Epithelial cell of proximal tubule (primary cell): ENCODE measurements at places on chromosomes 11 and 22. TPM values are rescaled to one million over a fixed set of nuclear protein-coding genes. Genes with fewer than 3 reads are reported as not detected.

The CDPF1 gene
- total RNA-seq: 7.0 and 10.3 TPM in 2 replicates

The MRTFA gene
- total RNA-seq: 32.7 and 52.1 TPM in 2 replicates

The RIMBP3C gene
- 0.12 TPM in 1 of 2 replicates, not detected in the other for total RNA-seq

The MMP27 gene
- total RNA-seq: not detected in 2 replicates

The OR6A2 gene
- 0.07 TPM in 1 of 2 replicates, not detected in the other for total RNA-seq

The OR52I1 gene
- not detected in 2 replicates for total RNA-seq

The OR2D2 gene
- 0.35 TPM in 1 of 2 replicates, not detected in the other for total RNA-seq

The MIOX gene
- not detected in 2 replicates for total RNA-seq

The ST14 gene
- 43.9 and 75.5 TPM in 2 replicates for total RNA-seq

The MPZL2 gene
- total RNA-seq: 19.9 and 29.7 TPM in 2 replicates

The ACR gene
- total RNA-seq: not detected in 2 replicates

The LARGE1 gene
- 8.9 and 18.3 TPM in 2 replicates for total RNA-seq

The BRSK2 gene
- 0.06 and 0.22 TPM in 2 replicates for total RNA-seq

The FJX1 gene
- 52.1 and 78.4 TPM in 2 replicates for total RNA-seq

The ZBTB16 gene
- 0.17 TPM in 1 of 2 replicates, not detected in the other for total RNA-seq

The PTPN5 gene
- total RNA-seq: 0.07 TPM in 1 of 2 replicates, not detected in the other

The OR52N4 gene
- total RNA-seq: not detected in 2 replicates

The TEX54 gene
- total RNA-seq: not detected in 2 replicates
